Pancreas (tissue), 10 donors: ENCODE measurements at places on chromosomes 3 and 15.

DNA sequence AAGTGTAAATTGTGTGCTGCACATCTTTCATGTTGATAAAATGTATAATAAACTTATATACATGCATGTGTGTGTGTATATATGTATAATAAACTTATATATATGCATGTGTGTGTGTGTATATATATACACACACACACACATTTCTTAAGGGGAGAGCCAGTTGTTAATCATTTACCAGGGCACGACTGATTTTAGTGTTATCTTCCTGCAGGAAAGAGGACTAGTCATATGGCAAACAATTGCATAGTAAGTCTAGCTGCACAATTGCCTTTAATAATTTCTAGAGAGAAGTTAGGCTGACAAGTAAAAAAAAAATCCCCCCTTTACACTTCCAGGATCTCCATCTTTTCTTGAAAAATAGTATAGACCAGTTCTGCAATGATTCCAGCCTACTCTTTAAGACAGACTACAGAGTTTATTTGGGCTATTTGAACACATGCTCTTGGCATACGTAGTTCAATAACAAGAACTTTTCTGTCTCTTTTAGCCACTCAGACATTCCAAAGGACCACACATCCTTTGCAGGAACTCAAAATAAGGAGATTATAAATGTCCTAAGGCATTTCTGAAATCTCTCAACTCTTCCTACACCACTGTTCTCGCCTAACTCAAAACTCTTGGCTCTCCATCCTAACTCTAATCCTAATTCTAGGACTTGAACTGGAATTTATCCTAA is 163.6 kb upstream of the SETMAR start:
- no peak for DNase-seq

- DNase-seq: no peak
These were observed 320.6 kb downstream of the MECOM start for GRCh38 chr3:169342652-169343505.

GRCh38 chr15:59473226-59473625 is 35.2 kb downstream of the FAM81A start:
- no peak for DNase-seq

DNA sequence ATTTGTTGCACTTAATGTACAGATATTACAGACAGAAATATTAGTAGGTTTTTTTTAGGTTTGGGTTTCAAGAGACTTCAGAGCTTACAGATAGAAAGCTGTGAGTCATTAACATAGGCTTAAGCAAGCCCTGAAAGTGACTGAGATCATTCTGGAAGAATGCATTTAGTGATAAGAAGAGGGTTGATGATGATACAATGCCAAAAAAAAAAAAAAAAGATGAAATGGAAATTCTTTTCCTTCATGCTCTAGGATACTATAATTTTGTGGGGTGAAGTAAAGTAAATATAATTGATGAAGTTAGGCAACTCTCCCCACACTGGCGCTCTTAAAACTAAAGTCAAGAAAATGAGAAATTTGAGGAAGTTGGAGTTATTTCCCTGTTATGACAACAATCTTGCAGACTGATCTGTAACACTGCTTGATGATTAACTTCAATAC is 169.4 kb upstream of the ZNF385D start:
- no peak for DNase-seq

DNA sequence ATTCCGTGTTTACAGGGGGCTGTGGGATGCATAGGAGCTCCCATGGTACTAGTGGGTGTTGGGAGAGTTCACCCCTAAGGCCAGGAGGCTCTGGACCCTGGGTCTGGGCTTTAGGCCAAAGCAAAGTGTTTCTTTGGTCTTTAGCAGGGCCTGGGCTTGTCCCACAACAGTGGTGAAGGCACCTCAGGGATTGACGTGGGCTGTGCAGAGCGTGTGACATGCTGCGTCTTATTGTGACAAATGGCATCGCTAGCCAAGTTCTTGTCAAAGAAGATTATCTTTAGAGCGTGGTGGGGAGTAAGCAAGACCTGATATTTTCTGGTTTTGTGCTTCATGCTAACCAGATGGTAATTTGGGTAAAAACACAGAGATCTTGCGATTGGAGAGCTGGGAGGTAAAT is 170.1 kb downstream of the APBA2 start:
- no peak for DNase-seq

GRCh38 chr15:96851613-96852012 is 521.1 kb downstream of the NR2F2 start:
- DNase-seq: no peak

DNA sequence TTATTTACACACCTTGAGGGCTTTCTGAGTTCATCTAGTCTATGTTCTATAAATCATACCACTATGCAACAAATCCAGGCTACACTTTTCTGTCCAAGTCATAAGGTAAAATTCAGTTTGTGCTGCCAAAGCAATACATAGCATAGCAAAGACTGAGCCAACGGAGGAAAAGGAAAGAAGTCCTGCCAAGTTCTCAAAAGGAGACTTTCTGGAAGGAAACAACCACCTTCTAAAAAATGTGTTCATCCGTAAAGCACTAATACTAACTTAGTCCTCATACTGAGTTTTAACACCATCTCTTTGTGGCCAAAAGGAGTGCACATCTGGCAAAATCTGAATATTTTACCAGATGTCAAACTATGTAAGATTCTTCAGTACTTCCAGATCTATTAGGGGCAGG is 620.2 kb downstream of the RBMS3 start:
- no peak for DNase-seq

GRCh38 chr3:195260280-195260905 is 10.6 kb downstream of the XXYLT1 start:
- DNase-seq: peak; percentile 83

DNA sequence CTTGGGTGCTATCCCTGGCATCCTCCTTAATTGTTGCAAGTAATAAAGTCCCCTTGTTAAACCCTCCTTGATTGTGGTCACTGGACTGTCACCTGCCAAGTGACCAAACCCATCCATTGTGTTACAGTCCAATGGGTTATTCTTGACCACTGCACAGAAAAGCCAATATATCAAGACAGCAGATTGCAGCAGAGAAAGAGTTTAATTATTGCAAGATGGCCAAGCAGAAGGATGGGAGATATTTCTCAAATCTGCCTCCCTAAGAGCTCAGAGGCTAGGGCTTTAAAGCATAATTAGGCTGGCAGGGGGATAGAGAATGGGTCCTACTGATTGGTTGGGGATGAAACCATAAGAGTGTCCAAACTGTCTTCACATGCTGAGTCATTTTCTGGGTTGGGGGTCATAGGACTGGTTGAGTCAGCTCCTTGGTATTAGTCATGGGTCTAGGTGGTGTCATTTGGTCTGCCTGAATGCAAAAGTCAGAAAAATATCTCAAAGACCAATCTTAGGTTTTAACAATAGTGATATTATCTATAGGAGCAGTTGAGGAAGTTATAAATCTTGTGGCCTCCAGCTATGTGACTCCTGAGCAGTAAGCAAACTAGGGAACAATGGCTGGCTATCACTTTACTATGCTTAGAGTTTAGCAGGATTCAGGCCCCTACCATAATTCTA is 19.1 kb upstream of the XYLB start:
- no peak for DNase-seq

- no peak for DNase-seq
These were observed 42.1 kb downstream of the DNAJB8 start for GRCh38 chr3:128424508-128425069.

DNA sequence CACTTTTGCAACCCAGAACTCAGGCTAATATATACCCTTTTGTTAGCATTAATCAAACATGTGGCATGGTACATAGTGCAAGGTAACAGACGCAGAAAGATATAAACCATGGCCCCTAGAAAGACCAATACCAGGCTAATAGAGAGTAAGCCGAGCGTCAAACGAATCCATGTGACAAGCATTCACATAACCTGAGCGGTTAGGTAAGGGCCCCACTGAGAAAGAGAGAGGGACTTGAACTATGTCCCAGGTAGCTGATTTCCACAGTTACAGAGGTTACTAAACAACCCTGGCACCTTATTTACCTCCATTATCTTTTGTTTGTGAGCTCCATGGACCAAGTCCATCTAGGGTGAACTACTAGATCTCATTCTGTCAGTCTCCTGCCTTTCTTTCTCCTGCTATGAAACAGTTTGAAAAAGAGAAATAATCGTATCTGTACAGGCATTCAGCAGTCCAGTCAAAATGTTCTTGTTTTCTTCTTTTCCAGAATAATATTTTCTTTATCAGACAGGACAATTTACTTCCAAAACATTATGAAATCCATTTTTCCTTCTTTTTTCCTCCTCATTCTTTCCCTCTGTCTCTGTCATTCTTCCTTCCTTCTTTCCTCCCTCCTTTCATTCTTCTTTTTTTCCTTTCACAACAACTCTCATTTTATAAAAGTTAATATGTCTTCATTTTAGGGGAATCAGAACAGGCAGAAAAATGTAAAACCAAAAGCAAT is 30.5 kb upstream of the TNFSF10 start:
- DNase-seq: no peak

DNA sequence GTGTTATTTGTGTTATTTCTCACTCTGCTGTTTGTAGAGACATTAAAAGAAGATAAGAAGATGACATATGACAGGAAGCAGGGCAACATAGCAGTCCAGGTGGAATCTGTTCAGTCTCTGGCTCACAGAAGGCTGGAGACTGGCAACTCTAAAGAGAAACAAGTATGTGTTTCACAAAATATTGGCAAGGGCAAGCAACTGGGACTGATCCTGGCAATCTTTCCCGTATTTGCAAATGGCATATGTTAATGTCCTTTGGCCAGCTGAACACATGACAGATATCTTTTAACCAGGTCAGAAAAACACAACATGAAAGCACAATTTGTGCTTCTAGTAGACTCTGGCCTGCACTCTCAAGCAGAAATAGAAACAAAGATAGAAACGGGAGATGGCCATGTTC is 1354.1 kb upstream of the EPHA6 start:
- no peak for DNase-seq

- DNase-seq: no peak
These were observed 12.3 kb upstream of the UBA7 start for GRCh38 chr3:49826016-49826415.

DNA sequence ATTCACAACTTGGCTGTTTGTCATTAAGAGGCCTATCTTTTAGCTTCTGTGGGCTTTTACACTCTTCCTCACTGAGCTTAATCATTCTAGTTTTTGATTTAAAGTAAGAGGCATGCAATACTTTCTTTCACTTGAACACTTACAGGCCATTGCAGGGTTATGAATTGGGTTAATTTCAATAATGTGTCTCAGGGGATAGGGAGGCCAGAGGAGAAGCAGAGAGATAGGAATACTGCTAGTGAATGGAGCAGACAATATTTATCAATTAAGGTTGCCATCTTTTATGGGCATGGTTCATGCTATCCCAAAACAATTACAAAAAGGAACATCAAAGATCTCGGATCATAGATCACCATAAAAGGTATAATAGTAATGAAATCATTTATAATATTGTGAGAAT is 189.8 kb downstream of the EPHA3 start:
- no peak for DNase-seq

DNA sequence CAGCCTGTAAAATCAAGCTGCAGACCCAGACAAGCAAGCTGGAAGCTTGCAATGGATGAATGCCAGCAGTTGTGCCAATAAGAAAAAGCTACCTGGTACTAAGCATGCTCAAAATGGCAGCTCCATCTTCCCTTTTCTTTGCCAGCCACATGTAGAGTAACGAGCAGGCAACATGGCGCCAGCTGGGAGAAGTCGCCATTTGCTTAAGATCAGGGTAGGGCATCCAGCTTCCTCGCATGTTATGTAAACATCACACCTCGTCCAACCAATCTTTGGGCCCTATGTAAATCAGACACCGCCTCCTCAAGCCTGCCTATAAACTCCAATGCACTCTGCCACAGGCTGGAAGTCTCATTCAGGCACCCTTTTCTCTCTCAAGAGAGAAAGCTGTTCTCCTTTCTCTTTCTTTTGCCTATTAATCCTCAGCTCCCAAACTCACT is 973.9 kb downstream of the FHIT start:
- no peak for DNase-seq

DNA sequence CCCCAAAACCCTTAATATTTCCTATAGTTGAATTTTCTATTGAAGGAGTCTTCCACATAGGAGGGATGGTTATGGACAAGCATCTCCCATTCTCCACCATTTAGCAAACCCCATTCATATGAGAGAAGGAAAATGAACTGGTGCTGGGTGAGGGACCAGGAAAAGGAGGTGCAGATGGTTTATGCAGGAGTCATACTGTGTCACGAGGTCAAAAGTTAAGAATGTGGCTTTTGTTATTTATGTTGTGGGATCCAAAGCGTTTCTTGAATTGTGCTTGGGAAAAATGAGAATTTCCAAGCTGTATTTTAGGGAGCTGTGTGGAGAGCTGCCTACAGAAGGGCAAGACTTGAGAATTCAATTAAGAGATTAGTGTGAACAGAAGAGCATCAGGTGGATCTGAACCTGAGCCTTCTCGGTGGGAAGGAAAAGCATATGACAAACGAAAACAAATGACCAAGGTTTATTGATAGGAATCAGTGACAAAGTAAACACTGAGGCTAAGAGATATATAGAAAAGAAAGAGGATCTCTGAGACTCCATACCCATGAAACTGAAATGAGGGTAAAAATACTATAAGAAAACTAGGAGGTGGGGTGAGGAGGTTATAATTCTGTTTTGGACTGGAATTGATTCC is 473.3 kb upstream of the NR2F2 start:
- no peak for DNase-seq

GRCh38 chr15:90099072-90099867 is 3.0 kb downstream of the IDH2 start:
- no peak for DNase-seq

DNA sequence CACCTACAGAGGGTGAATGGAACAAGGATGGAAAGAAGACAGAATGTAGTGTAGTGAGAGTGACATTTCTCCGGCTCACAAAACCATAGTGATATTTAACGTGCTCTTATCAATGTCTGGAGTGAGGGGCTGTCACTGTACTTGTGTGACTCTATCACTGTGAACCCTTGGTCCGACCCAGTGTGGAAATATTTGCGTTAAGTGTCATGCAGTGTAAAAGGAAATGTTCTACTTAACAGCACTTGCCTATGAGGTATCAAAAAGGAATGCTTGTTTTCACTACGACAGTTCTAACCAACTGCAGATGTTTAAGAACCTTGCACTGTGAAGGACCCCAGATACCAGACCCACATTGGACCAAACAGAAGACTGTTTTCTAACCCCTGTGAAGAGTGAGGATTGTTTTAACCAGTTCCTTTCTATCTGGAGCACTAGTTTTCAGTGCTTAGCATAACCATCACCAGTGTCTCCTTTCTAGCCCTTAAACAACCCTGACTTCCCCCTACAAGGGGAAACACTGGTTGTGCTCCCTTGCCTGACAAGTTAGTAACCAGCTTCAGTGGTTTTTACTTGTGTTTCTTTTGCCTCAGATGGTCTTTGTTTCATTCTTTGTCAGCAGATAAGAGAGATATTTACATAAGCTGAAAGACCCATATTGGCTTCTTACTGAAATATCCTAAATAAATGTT is 144.7 kb upstream of the ABHD17C start:
- no peak for DNase-seq

DNA sequence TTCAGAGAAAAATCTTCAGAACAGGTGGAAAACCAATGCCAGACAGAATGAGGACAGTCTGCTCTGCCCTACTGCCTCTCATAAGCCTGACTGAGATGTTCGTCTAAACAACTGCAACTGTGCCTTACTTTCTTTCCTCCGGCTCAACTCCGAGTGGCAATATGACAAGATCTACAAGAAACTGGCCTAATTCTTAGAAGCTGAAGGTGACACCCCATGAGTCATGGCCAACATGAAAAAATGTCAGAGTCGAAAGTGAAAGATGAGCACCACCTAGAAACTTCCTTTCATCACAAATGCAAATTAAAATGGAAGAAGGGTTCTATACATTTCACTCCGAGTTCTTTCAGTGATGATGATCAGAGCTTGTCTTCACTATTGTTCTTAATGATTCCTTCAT is 12.9 kb downstream of the PCYT1A start:
- DNase-seq: no peak
